ENCODE measurements at places on chromosomes 7 and 10.

GRCh38 chr7:81600608-81601007, 169.2 kb downstream of the HGF start:
- no peak for DNase-seq

- DNase-seq: no peak
Observed at GRCh38 chr10:8633909-8634308, 579.4 kb downstream of the GATA3 start.

GRCh38 chr10:24814568-24815313, 91.1 kb upstream of the ARHGAP21 start:
- DNase-seq: no peak

- no peak for DNase-seq
Observed at GRCh38 chr7:23220690-23221305, 25.8 kb upstream of the GPNMB start.

DNA sequence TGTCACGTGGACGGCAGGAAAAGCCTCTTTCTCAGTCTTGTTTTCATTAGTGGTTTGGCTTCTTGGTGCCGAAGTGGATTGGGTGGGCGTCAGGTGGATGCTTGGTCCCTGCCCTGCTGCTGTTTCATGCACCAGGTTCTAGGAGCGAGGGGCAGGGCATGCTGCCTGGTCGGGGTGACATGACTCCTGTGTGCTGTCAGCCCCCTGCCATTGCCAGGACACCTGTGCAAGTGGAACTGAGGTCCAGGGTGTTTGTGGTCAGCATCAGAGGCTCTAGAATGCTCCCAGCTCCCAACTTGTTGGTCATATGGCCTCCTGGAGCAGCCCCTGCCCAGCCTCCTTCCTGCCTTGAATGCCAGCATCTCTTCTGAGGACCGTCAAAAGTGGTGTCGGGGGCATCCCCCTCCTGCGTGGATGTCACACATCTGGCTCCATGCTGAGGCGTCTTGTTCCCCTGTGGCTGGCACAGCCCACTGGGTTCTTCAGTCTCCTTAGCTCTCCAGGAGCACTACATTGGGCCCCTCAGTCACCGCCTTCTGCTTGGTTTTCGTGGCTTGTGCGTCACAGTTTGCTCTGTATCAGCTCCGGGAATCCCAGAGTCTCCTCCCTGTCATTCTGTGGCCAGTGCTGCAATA, 24.8 kb downstream of the ADCY1 start:
- DNase-seq: no peak

- DNase-seq: no peak
Observed at GRCh38 chr10:101080933-101081931, 19.4 kb downstream of the KAZALD1 start.

GRCh38 chr10:104643303-104643663, 2.2 kb downstream of the SORCS3 start:
- DNase-seq: no peak

DNA sequence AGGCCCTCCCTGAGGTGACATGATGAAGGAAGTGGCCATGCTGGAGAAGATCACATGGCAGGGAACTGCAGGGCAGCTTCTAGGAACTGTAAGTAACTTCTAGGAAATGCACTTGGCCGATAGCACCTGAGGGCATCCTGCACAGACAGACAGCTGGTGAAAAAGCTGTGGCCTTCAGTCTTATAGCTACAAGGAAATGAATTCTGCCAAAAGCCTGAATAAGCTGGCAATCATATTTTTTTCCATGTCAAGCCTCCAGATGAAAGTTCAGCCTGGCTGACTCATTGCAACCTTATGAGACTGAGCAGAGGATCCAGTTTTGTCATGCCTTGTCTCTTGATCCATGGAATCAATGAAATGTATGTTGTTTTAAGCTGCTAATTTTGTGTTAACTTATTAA, 91.1 kb upstream of the CACNA2D1 start:
- no peak for DNase-seq

DNA sequence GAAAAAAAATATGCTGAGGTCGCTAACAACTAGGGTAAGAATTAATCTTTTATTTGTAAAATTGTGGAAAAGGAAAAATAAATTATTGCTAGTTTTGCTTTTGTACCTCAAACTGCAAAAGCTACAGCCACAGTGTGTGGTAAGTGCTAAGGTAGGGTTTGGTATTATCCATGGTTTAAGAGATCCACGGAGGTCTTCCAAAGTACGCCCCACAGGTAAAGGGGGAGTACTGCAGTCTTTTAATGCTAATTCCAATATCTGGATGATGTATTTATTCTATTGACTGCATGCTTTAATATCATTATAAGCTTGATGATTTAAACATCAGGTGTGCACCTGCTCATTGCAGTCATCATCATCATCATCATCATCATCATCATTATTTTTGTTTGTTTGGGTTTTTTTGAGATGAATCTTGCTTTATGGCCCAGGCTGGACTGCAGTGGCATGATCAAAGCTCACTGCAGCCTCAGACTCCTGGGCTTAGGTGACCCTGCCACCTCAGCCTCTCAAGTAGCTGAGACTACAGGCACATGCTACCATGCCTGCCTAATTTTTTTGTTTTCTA, 38.4 kb upstream of the BMS1 start:
- no peak for DNase-seq

DNA sequence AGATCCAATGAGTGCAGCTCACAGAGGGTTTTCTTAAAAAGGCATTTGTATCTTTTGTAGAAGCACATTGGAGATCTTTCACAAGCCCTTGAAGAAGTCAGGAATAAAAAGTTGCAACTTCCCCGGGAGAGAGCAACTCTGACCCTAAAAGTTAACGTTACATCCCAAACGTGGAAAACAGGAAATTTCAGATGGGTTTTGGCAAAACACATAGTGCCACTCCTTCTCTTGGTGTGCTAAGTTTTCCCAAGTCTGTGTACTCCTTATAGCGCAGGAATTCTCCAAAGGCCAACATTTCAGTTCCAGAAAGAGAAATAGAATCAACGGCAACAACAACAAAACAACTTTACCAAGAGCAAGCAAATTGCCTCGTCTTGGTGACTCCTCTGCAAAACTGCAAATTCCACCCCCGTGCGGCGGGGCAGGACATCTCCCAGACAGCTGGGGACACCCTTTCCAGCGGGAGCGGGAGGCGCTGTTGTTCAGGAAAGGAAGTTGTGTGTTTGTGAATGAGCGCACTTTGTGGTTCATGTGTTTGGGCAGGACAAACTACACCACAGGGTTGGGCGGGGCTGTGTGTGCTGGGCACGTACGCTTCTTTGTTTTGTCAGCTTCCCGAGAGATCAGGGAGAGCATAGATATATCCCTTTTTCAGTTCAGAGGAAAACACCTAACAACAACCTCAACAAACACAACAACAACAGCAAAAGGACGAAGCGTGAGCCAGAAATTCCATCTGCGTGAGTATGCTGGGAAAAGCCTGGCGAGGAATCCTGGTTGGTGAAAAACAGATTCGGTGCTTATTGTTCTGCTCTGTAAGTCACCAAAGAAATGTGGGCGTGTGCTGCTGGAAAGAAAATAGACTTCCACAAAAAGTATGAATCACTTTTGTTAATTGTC, 294.7 kb upstream of the PITRM1 start:
- no peak for DNase-seq

DNA sequence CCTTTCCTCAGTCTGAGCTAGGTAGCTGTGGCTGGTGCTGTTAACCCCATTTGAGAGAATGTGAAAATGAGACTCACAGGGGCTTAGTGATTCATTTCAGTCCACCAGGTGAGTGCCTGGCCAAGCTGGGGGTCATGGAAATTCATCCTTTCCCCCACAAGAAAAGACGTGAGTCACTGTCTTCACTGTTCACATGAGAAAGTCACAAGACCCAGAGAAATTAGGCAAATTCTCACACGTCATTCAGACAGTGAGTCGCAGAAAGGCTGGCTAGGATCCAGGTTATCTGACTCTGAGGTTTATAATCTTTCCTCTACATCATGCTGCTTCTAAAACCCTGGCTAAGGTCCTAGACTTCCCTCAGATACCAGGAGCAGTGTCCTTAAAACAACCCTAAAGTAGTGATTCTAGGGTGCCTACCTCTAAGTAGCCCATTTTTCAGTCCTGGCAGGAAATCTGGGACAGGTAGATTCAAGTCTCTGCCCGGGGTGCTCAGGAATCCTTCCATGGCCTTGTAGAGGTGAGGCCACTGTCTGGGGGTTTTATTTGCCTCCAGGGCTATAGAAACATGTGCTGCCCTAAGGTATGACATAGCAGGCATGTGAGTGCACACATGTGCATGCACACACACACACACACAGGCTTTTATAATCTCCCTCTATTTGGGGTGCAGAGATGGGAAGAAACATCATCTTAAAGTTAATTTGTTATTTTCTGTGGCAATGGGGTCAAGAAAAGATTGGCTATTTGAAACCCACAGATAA, 427.9 kb upstream of the CELF2 start:
- DNase-seq: no peak

DNA sequence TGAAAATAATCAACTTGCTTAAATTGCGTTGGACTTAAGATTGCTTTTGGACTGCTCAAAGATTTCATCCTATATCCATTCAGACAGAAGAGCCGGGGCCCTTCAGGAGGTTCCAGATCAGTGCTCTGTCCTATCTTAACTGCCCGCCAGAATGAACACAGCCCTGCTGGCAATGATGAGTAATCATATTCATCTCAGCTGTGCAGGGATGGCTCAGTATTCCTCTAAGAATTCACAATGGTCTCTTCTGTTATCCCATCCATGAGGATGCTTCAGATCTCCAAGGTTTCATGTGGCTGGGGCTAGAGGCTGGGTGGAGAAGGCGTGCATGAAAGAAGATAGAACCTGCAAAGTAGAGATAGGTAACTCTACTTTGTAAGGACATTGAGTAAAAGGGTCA, 80.0 kb upstream of the NPVF start:
- DNase-seq: no peak

- DNase-seq: no peak
Observed at GRCh38 chr7:157932498-157933218, 595.9 kb downstream of the DNAJB6 start.

DNA sequence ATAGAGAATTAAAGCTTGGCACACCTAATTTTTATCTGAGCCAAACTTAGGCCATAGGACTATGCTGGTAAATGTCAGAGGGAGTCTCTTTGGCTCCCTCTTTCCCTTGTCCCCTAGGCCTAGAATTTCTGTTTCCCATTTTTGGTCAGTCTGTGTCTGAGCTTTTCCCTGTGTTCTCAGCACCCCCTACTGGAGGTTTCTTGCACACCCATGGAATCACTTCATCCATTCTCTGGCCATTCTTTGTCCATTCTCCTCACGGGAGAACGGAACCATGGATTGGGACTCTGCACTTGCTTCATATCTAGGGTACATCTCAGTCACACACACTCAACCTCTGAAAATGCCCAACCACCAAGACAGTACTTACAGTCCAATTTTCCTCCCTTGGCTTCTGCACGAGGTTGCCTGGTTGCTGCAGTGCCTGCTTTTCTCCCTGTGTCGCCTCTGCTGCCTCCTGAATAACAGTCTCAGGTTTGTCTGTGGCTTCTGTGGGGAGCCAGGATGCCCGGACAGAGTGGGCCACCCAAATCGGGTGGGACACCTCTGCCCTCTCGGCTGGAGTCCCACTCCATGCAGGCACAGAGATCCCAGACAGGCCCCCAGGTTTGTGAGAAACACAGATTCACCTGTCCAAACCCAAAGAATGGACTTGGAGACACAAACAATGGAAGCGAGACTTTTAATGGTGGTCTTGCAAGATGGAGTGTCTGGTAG, 35.1 kb upstream of the DNAH11 start:
- no peak for DNase-seq

GRCh38 chr10:63717027-63717715, 196.0 kb downstream of the REEP3 start:
- no peak for DNase-seq

DNA sequence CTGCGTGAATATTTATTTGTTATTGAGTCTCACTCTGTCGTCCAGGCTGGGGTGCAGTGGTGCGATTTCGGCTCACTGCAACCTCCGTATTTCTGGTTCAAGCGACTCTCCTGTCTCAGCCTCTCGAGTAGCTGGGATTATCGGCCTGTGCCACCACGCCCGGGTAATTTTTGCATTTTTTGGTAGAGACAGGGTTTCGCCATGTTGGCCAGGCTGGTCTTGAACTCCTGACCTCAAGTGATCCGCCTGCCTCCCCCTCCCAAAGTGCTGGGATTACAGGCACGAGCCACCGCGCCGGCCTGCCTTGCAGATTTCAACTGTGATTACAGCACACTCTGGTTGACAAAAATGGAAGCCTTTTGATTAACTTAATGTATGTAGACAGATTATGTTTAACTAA, 730.0 kb upstream of the VSTM2A start:
- no peak for DNase-seq

DNA sequence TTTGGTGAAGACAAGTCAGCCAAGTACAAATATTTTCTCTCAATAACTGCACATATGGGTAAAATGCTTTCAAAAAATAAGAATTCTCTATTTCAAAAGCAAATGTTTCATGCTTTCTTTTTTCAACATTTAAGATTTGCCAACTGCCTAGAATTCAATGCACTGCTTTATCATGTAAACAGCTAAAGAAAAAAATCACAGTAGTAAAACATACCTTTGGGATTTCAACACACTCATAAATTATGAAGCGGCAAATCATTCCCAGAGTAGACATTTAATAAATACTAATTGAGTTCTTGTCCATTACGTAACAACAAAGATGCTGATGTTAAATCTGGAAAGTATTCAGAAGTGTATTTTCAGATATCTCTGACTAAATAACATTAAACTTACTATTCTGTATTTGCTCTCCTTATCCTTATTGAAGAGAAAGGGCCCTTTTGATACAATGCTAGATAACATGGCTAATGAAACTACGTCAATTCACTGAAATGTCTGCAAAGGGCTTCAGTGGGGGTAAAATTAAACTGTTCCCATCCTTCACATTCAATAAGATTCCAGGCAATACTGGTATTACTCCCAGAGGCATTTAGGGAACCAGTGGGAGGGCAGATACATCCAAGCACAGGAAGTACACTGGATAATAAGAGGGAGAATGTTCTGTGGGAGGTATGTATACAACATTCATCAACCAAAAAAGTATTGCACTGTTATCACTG, 13.9 kb downstream of the NAPEPLD start:
- no peak for DNase-seq

DNA sequence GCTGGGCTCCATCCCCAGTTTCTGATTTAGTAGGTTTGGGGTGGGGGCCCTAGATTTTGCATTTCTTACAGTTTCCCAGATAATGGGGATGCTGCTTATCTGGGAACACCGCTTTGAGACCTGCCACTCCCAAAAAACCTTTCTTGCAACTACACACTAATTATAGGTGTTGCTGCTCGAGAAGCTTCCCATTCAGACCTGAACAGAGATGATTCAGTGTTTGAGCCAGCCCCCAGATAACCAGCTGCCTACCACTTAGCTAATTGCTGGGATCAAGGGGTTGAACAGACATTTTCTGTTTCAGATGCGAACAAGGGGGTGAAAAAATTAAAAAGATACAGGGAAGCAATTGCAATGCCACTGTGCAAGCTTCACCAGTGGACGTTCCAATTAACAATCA, 448.5 kb downstream of the KCNMA1 start:
- peak; percentile 1 for DNase-seq

DNA sequence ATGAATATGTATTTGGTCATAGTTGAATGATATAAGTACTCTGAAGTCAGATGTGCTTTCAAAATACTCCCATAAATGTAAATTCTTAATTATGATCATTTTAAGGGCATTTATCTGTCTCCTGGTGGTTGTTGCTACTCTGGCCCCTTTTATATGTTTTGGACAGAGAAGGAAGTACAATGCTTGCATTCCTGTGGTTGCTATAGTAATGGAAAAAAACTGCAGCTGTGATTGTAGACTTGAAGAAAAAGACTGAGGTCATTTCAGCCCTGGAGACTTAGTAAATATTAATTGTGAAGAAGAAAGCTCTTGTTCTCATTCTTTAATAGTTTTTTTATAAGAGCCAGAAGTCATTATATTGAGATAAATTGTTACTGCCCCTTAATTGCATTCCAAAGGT, 70.2 kb upstream of the FERD3L start:
- DNase-seq: no peak

GRCh38 chr10:109939315-109939961, 16.1 kb upstream of the XPNPEP1 start:
- no peak for DNase-seq
